ENCODE measurements at places on chromosomes 13 and 19. TPM values are rescaled to one million over a fixed set of nuclear protein-coding genes. Genes with fewer than 3 reads are reported as not detected.
A peak's percentile ranks its signal among the peaks of the same experiment; 100 is the strongest.

ZNF98 gene
- not detected for total RNA-seq

NEK3 gene
- 18.1 TPM for total RNA-seq

POLR2I gene
- total RNA-seq, result 133 TPM

GAPDHS gene
- total RNA-seq, result not detected

CEACAM20 gene
- total RNA-seq, result 0.15 TPM

WDR87 gene
- total RNA-seq, result not detected

OR10H1 gene
- not detected for total RNA-seq

SLC17A7 gene
- 1.7 TPM for total RNA-seq

PGLYRP2 gene
- total RNA-seq, result 4.7 TPM

ZNF888 gene
- total RNA-seq, result 3.4 TPM

ZNF845 gene
- 8.6 TPM for total RNA-seq

OSCAR gene
- 0.61 TPM for total RNA-seq

DNA sequence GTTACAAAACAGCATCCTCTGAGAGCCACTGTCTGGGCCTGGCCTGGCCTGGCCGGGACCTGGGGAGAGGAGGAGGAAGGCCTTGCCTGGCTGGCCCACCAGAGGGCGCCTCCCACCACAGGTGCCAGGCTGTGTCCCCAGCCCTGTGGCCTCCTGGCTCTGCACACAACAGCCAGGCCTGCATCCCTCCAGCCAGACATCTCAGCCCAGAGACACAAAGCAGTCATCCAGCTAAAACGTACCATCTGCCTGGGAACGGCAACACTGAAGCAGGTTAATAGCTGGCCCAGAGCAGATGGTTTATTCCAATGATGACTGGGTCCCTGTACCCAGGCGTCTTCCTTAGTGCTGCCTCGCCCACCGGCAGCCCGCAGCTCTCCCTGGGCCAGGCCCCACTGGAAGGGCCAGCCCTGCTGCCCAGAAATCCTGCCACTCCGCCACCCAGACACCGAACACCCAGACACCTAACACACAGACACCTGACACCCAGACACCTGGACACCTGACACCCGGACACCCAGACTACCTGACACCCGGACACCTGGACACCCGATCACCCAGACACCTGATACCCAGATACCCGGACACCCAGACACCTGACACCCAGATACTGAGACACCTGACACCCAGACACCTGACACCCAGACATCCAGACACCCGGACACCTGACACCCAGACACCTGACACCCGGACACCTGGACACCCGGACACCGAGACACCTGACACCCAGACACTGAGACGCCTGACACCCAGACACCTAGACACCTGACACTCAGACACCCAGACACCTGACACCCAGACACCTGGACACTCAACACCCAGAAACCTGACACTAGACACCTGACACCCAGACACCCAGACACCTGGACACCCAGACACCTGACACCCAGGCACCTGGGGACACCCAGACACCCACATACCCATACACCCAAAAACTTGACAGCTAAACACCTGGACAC, 20.1 kb downstream of the C19orf12 start:
- DNase-seq, result peak; percentile 67

- peak; percentile 16 for DNase-seq
Observed at GRCh38 chr13:31328549-31329235, 128.9 kb downstream of the B3GLCT start.

DNA sequence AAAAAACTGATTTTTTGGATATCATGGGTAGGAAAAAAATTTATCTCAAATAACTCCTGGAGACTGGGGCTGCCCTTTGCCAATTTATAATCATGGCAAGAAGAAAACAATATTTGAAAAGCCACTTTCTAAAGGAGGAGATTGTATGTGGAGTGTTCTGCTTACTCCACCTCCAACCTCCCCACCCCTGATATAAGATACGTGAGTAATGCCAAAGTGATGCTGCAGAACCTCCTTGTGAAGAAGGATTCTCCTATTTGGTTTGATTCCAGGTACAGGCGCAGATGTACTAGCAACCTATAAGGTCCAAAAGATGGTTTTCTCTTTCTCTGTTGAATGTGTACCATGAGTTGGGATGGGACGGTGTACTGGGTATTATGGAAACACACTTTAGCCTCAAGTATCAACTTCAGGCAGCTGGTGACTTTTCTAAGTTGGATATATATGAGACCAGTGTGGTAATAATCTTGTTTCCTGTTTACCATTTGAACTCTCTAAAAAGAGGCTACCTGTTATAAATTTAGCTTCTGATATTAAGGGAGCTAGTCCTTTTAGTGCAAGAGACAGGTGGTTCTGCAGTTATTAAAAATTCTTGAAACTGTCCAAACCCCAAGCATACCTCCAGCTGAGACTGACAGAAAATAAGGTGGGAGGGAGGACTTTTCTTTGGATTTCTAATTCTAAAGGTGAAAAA, 724.0 kb upstream of the MIR17HG start:
- no peak for DNase-seq

DNA sequence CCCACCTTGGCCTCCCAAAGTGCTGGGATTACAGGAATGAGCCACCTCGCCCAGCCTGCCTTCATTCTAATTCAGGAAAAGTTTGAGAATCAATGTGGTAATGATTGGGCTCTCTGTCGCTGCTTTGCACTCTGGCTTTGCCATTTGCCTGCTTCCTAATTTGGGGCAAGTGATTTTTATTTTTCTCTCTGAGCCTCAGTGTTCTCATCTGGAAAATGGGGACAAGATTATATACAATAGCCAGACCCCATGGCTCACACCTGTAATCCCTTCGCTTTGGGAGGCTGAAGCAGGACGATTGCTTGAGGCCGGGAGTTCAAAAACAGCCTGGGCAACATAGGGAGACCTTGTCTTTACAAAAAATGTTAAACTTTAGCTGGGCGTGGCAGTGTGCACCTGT, 3.8 kb downstream of the RYR1 start:
- no peak for DNase-seq

GRCh38 chr13:73045031-73045430, 13.8 kb upstream of the KLF5 start:
- no peak for DNase-seq

DNA sequence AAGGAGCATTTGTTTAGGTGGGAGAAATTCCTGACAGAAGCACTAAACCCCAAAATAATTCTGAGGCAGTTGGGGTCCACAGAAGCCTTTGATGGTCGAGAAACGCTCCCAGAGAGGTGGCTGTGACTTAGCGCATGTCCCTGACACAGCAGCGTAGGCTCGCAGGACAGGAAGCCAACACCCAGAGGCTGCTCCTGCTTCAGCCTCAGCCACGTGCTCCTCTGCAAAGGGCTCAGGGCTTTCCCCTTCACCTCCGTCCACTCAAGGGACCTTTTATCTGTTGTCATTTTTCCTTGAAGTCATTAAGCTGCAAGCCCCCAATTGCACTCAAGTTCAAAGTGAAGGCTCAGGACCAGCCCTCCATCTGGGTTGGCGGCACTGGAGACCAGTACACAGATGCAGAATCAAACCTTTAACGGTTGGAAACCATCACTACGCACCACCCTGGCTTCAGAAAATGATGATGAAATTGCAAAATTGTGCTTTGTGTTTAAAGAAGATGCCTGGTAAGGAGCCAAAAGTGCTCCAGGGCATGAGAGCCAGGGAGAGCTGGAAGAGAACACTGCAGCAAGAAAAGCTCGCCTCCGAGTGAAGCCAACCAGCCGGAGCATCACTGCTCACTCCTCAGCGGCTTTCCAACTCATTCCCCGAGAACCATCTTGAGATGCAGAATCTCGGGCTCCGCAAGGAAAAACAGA, 219.6 kb downstream of the RAP2A start:
- DNase-seq, result peak; percentile 37

DNA sequence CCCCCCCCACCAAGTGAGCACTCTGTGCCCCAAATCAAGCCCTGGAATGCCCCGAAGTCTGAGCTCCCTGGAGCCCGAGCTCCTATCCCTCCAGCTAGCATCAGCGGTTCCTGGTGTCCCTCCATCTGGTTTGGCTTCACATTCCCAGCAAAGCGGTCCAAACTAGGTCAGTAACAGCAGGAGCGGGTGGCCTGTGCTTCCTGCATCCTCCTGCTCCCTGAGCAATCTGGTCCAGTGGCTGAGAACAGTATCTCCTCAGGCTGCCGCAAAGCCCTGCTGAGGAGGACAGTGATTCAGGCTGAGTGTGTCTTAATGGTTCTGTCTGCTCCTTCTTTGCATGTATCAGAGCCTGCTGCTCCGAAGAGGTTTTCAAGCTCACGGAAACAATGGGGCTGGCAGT, 25.9 kb downstream of the RASL11A start:
- DNase-seq, result no peak

GRCh38 chr19:29837448-29837981, 25.7 kb downstream of the CCNE1 start:
- no peak for DNase-seq

GRCh38 chr13:52751196-52751595, 11.6 kb upstream of the CNMD start:
- no peak for DNase-seq

DNA sequence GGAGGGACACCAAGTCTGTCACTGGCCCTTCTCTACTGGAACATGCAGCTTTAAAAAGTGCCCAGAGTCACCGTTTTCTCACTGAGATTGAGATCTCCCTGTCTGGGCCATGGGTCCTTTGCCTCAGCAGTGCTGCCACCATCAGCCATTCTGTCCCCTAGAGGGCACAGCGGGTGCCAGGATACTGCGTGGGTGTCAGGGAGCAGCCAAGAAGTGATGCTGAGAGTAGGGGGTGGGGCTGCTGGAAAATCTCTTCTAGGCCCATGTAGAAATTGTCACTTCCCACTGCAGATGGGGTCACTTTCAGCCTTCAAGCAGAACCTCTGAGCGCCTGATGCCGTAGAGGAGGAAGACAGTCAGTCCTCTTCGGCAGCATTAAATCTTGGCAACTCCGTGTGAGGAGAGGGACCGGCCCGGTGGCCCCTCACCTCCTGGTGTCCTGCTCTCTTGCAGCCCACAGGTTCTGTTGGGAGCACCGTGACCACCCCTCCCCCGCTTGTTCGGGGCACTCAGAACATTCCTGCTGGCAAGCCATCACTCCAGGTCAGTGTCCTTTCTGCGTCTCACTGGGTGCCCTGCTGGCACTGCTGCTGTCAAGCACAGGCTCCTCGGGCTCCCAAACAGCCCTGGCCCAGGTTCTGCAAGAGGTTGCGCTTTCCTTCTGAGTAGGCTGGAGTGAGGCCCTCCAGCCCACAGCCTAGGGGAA, 21.4 kb downstream of the TSSK6 start:
- peak; percentile 80 for DNase-seq

DNA sequence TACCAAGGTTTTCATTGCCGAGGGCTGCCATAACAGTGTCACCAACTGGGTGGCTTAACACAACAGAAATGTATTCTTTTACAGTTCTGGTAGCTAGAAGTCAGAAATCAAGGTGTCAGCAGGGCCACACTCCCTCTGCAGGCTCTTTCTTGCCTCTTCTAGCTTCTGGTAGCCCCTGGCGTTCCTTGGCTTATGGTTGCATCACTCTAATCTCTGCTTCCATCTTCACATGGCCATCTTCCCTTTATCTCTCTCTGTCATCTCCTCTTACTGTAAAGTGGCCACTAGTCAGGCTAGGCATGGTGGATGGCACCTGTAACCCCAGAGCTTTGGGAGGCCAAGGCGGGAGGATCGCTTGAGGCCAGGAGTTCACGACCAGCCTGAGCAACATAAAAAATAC, 38.0 kb upstream of the MRI1 start:
- DNase-seq, result no peak

DNA sequence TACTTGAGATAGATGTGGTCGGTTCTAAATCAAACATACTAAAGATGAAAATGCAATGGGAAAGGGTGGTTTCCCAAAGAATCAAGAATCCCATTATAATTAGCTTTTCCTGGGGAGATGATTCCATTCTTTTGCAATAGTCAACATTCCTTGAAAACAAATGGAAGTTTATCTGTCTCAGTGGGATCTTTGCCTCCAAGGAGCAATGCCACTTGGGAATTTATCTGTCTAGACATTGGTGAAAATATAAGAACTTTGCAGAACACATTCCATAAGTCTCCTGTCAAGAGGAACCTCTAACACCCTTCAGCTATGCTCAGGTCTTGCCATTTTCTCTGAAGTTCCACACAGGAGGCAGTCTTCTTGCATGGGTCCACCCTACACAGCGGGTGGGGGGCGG, 152.5 kb downstream of the KCTD12 start:
- DNase-seq, result no peak

GRCh38 chr13:69820180-69820579, 287.4 kb upstream of the ATXN8OS start:
- DNase-seq, result no peak

DNA sequence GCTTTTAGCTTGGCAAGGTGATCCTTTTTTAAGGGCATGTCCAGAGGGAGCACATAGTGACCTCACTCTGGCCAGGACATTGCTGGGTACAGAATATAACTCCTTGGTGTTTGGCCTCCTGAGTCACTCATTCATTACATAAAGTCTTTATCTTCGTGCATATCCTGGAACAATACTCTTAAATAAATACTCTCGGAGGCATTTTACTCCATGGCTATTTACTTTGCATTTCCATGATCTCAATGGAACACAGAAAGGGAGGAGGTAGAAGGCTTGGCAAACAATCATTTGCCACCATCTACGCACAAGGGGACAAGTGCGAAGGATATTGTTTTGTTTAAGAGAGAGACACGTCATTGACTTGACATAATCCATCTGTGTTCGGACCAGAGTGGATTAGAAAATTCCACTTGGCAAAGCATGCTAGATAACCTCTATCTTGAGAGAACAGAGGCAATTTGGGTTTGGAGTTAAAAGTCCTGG, 210.0 kb downstream of the IRS2 start:
- DNase-seq, result no peak

DNA sequence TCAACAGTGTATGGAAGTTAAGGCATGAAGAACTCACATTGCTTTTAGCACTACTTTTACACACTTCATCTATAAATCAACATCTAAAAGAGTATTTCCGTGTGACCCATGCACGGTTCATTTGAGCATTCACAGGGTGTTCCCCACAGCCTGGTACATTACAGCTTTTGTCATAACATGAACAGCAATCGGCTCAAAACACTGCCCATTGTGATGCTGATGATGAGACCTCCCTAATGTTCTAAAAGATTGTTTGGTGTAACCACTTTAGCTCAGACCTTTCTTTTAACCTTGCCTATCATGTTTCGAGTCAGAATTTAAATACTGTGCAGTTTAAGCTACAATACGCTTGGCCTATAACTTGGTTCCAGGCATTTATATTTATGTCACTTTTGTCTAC, 4.1 kb upstream of the KLF5 start:
- DNase-seq, result no peak

DNA sequence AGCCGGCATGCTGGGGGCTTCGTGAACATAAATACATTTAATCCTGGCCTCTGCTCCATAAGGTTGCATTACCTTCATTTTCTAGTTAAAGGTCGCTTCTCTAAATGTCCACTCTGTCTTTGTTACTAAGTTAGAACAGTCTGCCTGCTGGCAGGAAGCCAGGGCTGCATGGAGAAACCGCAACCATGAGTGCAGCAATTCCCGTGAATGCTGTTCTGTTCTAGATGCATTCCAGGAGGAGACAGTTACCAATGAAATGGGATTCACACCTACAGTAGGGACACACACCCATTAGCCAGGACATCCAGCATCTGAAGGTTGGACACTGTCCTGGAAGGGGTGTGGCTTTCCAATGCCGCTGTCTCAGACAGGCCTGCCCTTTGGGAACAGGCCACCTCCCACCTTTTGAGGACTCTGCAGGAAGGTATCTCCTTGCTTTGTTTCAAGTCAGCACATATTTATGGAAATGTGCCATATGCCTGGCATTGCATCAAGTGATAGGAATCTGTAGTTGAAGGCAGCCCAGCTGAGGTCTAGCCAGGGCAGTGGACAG, 129.7 kb downstream of the SLC7A1 start:
- DNase-seq, result no peak

- no peak for DNase-seq
Observed at GRCh38 chr13:60642552-60642951, 245.5 kb downstream of the TDRD3 start.

Data from A673 (cell line).